WERI-Rb-1 (cell line): ENCODE measurements at places on chromosomes 12 and 14.

DNA sequence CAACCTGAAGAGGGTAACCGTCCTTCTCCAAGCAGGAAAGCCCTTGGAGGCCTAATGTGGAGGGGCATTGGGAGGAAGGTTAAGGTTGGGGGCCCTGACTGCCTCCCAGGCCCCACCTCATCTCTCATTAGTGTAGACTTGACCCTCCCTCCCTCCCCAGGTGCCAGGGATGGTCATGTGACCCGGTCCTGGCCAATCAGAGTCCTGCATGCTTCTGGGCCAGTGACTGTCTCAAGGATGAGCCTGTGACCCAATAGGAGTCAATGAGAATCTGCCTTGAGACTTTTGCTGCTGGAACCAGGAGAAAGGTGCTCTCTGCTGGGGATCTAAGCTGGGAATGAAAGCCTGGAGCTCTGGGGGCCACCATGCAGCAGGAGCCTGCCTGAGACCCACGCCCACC is 70.8 kb downstream of the NCOR2 start:
- peak; percentile 59 for DNase-seq

DNA sequence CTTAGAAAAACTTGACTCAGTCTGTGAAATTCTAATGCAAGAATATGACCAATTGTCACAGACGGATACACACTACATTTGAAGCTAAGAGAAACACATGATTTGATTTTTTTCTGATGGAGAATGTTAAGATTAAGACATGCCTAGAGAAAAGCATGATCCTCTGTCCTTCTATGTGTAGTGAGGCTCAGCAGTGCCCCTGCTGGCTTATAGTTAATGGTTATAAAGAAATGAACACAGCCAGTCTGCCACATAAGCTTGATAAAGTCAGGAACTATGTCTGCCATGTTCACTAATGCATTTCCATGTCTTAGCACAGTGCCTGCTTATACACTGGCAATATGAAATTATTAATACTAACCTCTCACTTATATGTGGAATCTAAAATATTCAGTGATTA is 168.1 kb upstream of the DAAM1 start:
- peak; percentile 38 for DNase-seq

DNA sequence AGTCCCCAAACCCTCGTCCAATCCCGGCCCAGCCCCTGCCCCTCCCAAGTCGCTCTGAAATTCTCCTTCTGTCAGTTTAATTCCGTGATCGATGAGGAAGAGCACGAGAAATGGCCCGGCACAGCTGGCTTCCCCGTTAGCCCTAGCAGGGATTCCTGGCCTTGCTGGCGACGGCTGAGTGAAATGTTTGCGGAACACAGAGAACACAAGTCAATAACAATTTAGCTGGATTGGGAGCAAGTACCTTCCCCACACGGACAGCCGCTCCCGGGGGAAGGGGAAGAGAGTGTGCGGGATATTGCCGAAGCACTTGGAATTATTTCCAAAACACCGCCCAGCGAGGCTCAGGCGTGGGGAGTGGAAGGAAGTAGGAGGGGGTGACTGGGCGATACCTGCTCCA is 134.6 kb downstream of the RBM19 start:
- DNase-seq, result peak; percentile 65

- no peak for DNase-seq
These were observed 78.5 kb upstream of the FLRT2 start for GRCh38 chr14:85451421-85451820.

DNA sequence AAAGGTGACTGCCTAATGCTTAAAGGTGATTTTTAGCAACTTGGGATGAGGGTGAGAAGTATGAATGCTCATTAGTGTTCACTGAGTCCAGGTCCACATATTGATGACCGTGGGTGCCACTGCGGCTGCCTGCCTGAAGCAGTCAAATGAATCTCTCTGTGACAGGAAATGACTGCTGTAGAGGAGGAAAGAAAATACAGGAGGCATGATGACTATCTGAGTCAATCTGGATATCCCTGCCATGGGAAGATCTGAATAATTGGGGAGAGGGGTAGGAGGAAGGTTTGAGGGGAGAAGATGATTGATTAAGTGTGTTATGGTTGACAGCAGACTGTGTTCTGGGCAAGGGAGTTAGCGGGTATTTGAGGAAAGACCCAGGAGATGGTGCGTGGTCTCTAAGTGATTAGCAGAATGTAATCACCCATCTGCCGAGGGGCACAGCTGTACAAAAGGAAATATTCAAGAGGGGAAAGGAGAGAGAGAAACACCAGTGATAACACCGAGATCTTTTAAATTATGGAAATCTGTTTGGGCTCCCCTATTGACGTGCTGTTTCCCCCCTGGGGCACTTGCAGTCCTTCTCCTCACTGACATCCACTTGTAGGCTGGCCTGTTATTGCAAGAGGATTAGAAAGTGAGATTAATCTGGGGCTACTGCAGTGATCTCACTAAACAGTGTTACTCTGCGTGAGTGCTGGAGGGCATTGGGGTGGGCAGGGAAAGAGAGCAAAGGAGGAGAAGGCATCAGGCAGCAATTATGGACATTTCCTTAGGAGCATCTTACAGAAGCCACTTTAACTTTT is 97.7 kb downstream of the AKAP6 start:
- peak; percentile 64 for DNase-seq

- DNase-seq, result no peak
These were observed 1.1 kb downstream of the KMT5A start for GRCh38 chr12:123384994-123385376.

GRCh38 chr12:132522592-132523380 is 32.8 kb downstream of the FBRSL1 start:
- DNase-seq, result peak; percentile 88
